ENCODE measurements at places on chromosomes 12 and 14. TPM values are rescaled to one million over a fixed set of nuclear protein-coding genes. Genes with fewer than 3 reads are reported as not detected.

RPS6KL1 gene
- total RNA-seq, result 2.9 TPM

- no peaks in the 10 kb centered on the region for H3K36me3 ChIP-seq
- no peaks in the 10 kb centered on the region for H3K27me3 ChIP-seq
- no peak for DNase-seq
Measured at GRCh38 chr14:63472986-63473788, 70.0 kb downstream of the PPP2R5E start.

DNA sequence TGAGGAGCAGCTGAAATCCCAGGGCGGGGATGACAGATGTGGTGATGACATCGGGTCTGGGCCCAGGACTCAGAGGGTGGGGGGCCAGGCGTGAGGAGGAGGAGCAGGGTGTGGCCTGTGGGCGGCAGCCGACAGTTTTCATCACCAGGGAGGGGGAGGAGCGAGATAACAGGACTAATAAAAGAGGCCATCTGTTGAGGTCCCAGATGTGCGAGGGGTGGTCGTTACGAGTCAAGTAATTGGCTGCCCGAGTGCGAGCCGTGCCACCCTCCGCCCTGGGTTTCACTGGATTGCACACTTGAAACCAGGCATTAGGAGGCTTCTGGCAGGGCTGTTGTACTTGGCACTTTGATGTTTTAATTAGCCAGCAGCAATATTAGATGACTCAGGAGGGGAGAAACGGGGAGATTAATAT lies 67.2 kb downstream of the NOS1 start:
- H3K27ac ChIP-seq, result no peak overlapping the region
- H3K36me3 ChIP-seq, result no peaks in the 10 kb centered on the region
- H3K27me3 ChIP-seq, result no peaks in the 10 kb centered on the region
- no peaks in the 10 kb centered on the region for H3K4me1 ChIP-seq
- no peak for DNase-seq
- H3K4me3 ChIP-seq, result no peak overlapping the region

GRCh38 chr14:68380329-68380741 lies 412.5 kb downstream of the ZFP36L1 start:
- H3K27ac ChIP-seq, result no peak overlapping the region
- no peak for DNase-seq
- no peak overlapping the region for H3K4me3 ChIP-seq
- H3K4me1 ChIP-seq, result peaks cover 52% of the 10 kb centered on the region
- no peaks in the 10 kb centered on the region for H3K27me3 ChIP-seq

TECPR2 gene
- 12.6 TPM for total RNA-seq

DNA sequence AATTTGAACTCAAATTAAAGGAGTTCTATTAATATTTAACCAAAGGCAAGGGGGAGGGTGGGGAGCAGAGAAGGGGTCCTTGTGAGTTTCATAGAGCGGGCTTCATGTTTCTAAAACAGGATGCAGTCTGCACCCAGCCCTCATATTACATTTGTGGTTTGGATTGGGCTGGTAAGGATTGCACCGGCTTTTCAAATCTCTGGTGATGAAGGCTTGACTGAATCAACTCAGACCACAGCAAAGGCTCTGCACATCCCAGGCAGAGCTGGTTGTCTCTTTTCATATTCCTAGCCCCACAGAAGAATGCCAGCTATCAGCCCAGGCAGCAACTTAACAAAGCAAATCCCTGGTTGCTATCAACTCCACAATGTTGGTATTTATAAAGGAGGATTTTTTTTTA lies 1221.4 kb downstream of the VRK1 start:
- H3K36me3 ChIP-seq, result no peaks in the 10 kb centered on the region
- H3K27me3 ChIP-seq, result no peaks in the 10 kb centered on the region
- no peak overlapping the region for H3K27ac ChIP-seq

GRCh38 chr14:100902295-100903133 lies 1.0 kb downstream of the RTL1 start:
- H3K4me3 ChIP-seq, result no peak overlapping the region
- no peak for DNase-seq
- no peaks in the 10 kb centered on the region for H3K27me3 ChIP-seq
- H3K4me1 ChIP-seq, result no peaks in the 10 kb centered on the region
- no peaks in the 10 kb centered on the region for H3K36me3 ChIP-seq
- H3K27ac ChIP-seq, result no peak overlapping the region

GRCh38 chr14:100731846-100732765 lies 5.4 kb downstream of the DLK1 start:
- H3K36me3 ChIP-seq, result no peaks in the 10 kb centered on the region
- H3K4me3 ChIP-seq, result no peak overlapping the region
- H3K4me1 ChIP-seq, result no peaks in the 10 kb centered on the region
- H3K27me3 ChIP-seq, result no peaks in the 10 kb centered on the region

DNA sequence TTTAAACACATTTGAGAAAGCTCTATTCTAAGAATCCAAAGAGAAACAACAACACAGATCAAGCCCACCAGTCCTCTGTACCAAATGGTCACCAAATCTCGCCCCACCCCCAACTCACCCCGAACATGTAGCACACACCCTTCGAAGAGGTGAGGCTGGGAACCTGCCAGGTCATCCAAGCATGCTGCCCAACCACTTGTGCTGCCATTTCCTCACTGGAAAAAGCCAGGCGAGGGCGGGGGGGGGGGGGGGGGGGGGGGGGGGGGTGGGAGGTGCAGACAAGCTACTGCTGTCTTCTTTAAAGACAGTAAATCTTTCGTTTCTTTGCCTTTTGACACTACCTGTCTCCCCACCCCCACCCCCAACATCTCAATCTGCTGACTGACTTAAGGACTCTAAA lies 59.9 kb downstream of the SETD3 start:
- H3K27ac ChIP-seq, result no peak overlapping the region
- no peak overlapping the region for H3K4me3 ChIP-seq

GRCh38 chr12:126432780-126433179 lies 1367.5 kb downstream of the AACS start:
- no peaks in the 10 kb centered on the region for H3K4me1 ChIP-seq
- DNase-seq, result no peak
- no peak overlapping the region for H3K27ac ChIP-seq
- no peaks in the 10 kb centered on the region for H3K27me3 ChIP-seq
- H3K4me3 ChIP-seq, result no peak overlapping the region

DNA sequence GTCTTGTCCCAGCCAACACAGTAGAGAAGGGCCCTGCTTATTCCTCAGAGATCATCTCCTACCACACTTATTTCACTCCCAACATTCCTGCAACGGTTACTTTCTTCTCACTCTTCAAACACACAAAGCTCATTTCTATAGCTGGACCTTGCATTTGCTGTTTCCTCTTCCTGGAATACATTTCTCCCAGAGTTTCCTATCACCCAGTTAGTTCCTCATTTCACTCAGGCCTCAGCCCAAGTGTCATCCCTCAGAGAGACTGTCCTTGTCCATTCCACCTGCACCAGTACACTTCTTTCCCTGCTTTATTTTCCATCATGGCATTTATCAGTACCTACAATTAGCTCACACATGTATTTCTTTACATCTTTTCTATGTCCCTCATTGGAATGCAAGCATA lies 14.7 kb upstream of the STK38L start:
- DNase-seq, result no peak
- H3K4me1 ChIP-seq, result no peaks in the 10 kb centered on the region
- no peak overlapping the region for H3K4me3 ChIP-seq
- H3K27ac ChIP-seq, result no peak overlapping the region

DNA sequence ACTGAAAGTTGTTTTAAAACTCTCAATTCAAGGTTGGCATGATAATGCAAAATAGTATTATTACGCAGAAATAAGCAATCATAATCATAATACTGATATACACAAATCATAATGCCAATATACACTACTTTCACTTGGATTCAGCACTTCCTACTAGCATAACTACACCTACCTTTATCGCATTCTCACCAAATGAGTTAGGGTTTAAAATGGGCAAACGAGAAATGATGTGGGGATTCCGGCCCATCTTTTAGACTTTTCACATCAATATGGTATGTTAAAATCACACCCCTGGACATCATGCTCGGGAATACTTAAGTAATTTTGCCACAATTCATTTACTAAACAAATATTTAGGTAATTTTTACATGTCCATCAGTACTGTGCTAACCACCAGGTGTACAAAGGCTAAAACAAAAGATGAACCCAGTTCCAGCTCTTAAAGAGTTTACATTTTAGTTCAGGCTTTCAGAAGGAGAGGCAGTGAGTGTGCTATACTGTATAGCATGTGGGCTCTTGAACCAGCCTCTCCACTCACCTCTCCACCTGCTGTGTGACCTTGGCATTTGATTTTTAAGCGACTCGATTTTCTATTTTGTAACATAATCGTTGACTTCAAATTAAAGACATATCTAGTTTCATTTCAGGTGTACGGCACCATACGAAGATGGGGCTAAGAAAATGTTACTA lies 1.1 kb upstream of the USP15 start:
- H3K4me1 ChIP-seq, result peaks cover 62% of the 10 kb centered on the region
- DNase-seq, result no peak
- no peaks in the 10 kb centered on the region for H3K36me3 ChIP-seq

DNA sequence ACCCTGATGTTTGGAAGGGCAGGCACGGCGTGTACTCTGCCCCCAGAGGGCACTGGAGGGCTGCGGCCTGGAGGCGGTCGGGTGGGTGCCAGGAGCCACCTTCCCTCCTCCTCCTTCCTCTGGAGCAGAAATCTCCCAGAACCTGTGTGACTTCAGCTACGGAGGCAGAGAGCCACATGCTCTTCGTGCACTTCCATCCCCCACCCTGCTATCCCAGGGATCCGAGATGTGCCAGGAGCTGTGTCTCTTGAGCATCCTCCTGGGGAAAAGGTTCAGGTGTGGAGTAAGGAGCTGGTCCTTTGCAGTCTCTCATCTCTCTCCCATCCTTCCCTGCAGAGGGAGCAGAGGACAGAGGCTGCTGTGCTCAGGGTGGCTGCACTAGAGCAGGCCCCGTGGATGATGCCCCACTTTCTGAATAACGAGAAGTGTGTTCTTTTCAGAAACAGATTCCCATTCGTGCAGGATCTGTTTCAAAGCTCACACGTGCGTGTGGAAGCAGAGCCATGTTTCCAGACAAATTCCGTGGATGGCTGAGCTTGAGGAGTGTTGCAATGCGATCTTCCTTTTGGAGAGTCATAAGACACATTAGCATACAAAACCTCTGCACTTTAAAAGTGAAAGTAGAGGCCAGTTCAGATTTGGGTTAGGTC lies 162.9 kb downstream of the ADGRD1 start:
- DNase-seq, result no peak
- no peak overlapping the region for H3K27ac ChIP-seq
- no peak overlapping the region for H3K4me3 ChIP-seq

DNA sequence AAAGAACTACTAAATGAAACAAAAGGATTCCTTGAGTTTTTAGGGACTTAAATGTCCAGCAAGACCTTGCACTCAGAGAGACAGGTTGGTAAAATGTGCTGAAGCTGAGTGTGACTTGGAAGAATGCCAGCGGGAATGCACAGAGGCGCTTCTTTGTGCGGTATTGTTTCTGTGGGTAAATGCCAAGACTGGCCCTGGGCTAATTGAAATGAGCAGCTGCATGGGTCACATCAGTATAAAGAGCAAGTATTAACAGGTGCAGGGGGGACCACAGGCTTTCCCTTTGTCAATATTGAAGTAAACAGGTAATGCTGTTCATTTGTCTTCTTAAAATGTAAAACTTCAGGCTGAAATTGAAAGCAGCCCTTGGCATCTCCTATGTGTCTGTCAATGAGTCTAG lies 74.3 kb downstream of the LMO3 start:
- no peak for DNase-seq
- H3K36me3 ChIP-seq, result no peaks in the 10 kb centered on the region
- no peaks in the 10 kb centered on the region for H3K4me1 ChIP-seq

GRCh38 chr14:20472536-20473169 lies 3.4 kb downstream of the PNP start:
- peaks cover 79% of the 10 kb centered on the region for H3K4me1 ChIP-seq
- no peak for DNase-seq
- peak overlapping the region; percentile 11 for H3K27ac ChIP-seq
- no peaks in the 10 kb centered on the region for H3K27me3 ChIP-seq
- no peak overlapping the region for H3K4me3 ChIP-seq

DNA sequence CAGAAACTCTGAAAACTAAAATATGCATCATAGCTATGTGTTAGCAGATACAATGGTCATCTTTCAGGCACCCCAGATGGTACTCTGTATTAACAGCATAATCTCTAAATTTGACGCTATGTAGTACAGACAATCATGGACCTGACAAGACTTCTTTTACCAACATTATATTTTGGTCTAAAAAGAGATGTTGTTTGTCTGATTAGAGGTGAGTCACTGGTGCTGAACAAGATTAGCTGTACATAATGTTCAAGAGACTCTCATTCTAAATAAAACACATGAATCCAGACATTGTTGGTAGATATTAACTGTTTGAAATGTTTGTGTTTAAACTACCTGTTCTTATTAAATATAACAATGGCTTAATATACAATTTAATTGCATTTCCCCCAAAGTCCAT lies 146.4 kb upstream of the LMNTD1 start:
- DNase-seq, result no peak
- H3K4me3 ChIP-seq, result no peak overlapping the region
- H3K4me1 ChIP-seq, result no peaks in the 10 kb centered on the region
- no peaks in the 10 kb centered on the region for H3K27me3 ChIP-seq

GRCh38 chr14:103562179-103562428 lies 353 bp downstream of the BAG5 start:
- H3K4me3 ChIP-seq, result peak overlapping the region; percentile 84
- DNase-seq, result no peak
- peaks cover 61% of the 10 kb centered on the region for H3K4me1 ChIP-seq

MMP14 gene
- 3.8 TPM for total RNA-seq

DNA sequence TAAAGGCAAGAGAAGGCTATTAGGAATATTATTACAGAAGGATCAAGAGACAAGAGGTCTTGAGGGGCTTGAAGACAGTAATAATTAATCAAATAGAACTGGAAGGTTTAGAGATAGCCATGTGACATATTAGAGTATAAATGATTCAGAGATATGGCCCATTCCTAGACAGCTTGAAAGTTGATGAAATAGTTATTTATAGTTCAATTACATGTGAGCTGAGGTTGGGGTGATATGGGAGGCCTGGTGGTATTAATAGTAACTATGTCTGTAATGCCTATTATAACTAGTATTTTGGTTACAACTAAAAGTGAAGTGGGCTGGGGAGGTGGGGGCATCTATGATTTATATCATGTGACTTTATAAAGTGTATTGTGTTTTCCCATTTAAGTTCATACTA lies 14.1 kb upstream of the MIS18BP1 start:
- no peaks in the 10 kb centered on the region for H3K36me3 ChIP-seq
- H3K4me1 ChIP-seq, result no peaks in the 10 kb centered on the region
- no peaks in the 10 kb centered on the region for H3K27me3 ChIP-seq
- no peak overlapping the region for H3K4me3 ChIP-seq

DNA sequence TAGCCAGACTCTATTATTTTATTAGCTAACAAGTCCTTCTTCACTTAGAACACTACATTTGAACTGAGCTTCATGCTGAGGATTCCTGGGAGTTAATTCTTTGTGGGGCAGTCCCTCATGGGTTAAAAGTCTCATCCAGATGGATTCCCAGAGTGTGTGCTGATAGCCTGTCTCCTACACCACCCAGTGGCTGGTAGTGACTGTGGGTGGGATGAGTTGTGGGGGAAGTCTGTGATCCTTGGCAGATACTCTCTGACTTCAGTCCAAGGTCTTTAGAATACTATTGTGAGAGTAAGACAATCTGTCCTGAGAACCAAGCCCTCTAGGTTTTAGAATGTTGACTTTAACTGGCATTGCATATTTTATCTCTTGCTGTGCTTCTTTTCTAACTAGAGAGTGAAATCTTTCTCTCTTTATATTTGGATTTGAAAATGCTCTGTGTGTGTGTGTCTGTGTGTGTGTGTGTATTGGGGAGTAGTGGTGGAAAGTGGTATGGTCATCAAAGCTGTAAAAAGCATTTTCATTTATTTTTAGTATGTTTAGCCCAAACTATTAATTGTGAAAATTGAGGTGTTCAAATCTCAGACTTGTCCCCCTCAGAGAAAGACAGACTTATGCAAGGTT lies 37.3 kb downstream of the AKAP6 start:
- H3K4me1 ChIP-seq, result no peaks in the 10 kb centered on the region
- H3K27me3 ChIP-seq, result no peaks in the 10 kb centered on the region
- no peak overlapping the region for H3K27ac ChIP-seq
- no peak overlapping the region for H3K4me3 ChIP-seq
